ENCODE measurements at places on chromosomes 11 and 22.

DNA sequence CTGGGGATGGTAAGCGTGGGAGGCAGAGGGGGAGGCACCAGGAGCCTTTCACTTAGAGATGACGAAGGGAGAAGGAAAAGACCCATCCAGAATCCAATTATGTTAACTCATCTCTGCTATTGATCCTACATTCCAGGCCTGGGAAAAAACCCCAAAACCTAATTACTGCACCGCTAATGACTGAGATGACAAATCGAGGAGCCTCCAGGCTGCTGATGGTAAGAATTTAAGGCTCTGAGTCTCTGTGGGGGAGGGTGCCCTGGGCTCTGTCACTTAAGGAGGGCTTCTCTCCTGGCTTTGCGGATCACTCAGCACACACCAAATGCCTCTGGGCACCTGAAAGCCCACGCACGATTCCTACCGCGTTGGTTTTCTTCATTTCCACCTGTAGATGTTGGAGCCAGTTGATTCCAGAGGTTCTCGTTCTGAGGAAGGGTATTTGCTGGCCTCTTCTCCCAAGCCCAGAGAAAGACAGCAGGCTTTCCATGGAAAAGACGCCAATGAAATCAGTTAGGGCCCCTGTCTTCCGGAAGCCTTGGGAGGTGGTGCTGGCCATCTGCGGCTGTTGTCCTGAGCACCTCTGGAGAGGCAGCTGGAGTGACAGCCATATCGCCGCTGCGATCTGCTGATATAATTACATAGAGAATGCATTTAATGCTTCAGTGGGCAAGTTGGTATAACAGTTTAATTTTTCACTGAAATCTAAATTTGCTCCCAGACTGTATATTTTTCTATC is 751.2 kb downstream of the BRD1 start:
- DNase-seq: no peak

DNA sequence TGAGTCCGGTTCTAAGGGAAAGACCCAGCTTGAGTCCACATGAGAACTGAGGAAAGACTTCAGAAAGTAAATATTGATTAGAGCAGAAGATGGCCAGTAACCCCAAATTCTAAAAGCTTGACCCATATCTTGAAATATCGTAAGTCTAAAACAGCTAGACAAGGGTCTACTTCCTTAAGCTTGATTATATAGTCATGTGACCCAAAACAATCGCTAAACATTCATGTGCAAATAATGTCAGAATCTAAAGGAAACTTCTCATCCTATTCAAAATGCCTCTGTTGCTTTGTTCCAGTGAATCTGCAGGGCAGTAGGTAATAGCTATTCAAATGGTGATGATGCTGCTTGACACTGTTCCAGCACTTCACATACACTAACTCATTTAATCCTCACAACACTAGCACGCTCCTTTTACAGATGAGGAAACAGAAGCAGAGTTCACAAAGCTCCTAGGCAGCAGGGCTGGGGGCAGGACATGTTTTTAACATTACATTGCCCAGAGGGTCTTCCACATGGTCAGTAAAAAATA is 52.6 kb downstream of the TCF20 start:
- no peak for DNase-seq

- DNase-seq: no peak
Observed at GRCh38 chr11:130370845-130371590, 56.3 kb upstream of the ZBTB44 start.

DNA sequence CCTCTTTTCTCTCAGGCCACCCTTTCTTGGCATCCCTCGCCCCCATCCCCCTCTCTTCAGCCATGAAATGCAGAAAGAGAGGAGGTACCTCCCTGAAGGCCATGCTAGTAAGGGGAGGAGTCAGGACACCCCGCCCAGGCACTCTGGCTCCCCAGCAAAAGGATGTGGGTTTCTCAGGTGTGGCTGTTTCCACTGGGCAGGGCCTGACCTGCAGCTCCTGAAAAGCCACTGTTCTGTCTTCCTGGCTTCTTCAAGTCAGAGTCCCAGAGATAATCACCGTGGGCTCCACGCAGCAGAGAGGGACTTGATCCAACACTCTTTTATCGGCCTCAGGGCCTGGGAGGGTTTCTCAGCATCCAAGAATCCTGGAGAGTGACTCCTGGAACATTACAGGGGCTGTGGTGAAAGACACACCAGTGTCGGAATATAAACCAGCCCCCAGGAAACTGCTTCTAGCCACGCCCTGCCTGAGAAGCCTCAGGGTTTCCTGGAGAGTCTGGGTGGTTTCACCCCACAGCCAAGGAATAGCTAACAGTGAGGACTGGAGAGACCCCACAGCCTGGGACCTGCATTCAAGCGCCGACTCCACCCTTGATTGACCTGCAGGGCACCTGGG is 45.7 kb upstream of the TSPAN18 start:
- no peak for DNase-seq

DNA sequence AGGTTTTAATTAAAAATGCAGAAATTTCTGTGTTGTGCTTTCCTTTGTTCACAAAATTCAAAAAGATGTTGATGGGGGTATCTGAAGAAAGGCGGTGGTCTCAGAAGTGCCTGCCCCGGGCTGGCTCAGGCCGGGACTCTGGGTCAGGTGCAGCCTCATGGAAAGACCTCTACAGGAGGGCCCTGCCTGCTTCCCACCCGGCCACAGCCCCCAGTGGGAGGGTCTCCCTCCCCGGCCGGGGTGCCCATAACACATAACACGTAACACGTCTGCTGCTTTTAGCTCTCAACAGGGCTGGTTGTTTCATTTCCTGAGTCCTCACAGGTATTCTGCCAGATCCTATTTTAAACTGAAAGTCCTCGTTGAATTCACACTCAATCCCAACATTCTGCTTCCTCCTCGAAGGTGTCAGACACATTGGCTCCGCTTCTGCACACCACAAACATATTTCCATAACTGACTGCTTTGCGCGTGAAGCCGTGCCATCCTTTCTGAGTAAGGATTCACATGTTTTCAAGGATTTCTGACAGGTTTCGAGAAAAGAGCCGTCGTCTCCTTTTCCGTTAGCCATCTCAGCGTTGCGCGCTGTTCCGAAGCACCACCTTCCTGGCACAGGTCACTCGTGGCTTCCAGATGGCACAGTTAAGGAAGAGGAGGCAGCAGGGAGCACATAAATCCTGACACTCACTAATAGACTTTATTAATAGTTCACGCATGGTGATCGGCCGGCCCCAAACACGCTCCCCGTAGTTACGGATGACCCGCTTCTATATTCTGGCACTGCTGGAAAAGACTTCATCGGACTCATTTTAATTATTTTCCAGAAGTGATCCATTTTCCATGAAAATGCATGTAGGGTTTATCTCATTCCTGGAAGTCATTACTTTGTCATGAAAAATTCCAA is 569.3 kb downstream of the BRD1 start:
- no peak for DNase-seq
